ENCODE measurements at places on chromosomes 16 and 17.

- DNase-seq: no peak
Observed at GRCh38 chr16:2859686-2860265, 1.8 kb upstream of the PRSS22 start.

DNA sequence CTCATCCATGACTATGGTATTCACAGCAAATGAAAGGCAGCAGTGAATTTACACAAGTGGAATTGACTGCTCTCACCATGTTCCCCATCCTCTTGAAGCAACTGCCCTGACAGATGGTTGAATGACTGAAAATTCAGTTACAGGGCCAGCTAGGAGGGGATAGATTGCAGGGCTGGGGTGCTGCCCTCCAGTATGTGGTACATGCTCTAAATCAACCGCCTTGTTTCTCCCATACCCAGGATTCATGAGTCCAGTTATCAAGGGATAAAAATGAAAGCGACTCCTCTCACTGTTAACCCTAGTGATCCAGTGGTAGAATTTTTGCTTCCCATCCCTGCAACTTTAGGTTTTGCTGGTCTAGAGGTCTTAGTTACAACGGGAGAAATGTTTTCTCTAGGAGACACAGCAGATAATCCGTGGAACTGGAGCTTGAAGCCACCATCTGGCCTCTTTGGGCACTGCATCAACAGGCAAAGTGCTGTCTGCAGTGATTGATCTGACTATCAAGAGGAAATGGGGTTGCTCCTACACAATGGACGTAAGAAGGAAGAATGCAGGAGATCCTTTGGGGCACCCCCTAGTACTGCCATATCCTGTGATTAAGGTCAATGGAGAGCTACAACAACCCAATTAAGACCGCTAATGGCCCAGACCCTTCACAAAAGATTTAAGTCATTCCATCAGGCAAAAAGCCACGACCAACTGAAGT lies 32.0 kb downstream of the SCPEP1 start:
- DNase-seq: peak; percentile 54

DNA sequence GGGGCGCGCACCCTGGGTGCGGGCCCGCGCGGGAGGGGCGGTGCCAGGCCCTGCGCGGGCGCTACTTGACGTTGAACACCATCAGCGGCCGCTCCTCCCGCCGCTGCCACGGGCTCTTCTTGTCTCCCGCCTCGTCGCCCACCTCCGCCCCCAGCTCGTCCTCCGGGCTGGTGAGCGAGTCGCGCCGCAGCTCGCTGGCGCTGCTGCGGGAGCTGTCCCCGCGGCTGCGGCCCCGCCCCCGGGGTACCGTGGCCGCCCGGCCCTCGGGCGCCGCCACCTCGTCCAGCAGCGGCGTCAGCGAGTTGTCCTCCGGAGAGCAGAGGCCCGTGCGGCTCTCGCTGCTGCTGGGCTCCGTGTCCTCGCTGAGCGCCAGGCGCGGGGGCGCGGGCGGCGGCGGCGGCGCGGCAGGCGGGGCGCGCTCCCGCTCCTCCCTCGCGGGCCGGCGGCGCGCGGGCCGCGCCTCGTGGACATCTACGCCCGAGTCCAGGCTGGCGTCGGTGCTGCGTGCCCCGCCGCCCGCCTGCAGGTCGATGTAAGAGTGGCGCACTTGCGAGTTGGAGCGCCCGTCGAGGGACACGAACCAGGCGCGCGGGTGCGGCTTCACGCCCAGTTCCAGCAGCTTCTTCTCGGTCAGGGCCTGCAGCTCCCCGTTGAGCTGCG lies 8.7 kb downstream of the GRN start:
- no peak for DNase-seq

DNA sequence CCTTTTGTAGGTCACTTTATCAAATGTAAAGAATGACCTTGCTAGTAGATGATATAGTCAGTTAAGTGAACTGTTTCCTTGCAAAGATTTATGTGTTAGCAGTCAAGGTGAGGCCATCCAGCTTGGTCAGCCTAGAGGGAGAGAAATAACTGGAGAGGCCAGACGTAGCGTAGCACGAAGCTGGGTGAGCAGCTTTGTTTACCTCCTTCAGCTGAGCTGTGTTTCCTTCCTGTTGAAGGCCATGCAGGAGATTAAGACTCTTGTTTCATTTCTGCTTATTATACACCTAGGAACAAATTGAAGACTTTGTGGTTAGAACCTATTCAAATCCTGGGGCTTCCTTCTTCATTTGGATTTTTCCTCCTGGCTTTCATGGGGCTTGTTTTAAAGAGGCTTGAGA lies 267.1 kb downstream of the PHKB start:
- no peak for DNase-seq

DNA sequence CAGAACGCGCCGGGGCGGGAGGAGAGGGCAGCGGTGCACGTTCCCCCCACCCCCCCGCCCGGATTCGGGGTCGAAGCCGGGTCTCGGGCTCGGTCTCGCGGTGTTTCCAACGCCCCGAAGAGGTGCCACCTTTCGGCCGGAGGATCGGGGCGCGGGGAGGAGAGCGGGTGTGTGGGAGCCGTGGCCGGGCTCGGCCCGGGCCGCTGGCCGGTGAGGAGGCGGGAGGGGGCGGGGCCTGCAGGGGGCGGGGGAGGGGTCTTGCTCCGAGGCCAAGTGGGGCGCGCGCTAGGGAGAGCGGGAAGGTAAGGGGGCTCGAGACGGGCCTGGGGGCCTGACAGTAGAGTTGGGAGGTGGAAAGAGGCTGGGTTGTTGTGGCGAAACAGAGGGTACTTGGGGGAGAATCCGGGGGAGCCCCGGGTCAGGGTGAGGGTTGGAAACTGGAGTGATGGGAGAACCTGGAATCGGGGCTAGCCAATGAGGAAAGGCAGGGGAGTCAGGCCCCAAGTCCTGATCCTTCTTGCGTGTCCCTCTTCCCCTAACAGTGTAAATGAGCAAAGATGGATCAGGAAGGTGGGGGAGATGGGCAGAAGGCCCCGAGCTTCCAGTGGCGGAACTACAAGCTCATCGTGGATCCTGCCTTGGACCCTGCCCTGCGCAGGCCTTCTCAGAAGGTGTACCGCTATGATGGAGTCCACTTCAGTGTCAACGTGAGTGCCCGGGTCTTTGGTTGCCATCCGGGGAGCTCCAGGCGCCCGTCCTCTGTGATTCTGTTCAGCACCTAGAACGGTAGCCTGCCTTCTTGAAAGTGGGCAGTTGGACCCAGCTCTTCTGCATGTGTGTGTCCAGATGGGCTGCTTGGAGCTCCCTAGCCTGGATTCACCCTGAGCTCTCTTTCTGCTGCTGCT lies 873 bp downstream of the SETD1A start:
- no peak for DNase-seq

- DNase-seq: no peak
Observed at GRCh38 chr17:65368341-65368740, 193.1 kb downstream of the AXIN2 start.

DNA sequence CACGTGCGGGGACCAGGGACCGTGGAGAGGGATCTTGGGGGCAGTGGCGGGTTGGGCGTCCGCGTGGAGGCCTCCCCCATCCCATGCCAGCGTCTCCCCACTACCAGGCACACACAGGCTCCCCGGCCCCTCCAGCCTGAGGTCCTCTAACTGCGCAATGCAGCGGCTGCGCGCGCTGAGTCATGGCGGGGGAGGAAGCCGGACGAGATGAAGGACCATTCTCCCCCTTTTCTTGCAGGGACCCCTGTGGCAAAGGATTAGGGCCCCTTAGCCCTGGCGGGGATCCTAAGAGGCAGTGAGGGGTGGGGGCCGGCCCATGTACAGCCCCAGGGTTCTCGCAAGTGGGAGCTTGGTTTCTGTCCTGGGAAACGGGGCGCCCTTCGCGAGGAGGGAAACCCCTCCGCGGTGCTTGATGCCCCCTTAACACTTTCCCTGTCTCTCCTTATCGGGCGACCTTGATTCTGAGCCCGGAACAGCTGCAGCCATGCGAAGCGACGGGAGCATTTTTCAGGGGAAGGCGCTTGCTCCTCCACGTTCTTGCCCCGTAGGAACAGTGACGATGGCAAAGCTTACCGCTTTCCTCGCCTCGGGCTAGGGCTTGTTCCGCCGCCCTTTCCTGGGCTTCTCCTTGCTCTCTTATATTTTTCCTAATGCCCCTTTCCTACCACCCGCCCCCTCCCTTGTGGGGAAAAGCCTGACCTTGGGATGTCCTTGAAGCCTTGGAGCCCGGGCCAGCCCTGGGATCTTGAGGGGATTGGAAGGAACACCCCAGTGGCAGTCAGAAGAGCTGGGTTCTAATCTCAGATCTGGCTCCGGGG lies 592 bp downstream of the ALDOA start:
- peak; percentile 37 for DNase-seq

- no peak for DNase-seq
Observed at GRCh38 chr16:83051451-83051850, 424.7 kb downstream of the CDH13 start.

DNA sequence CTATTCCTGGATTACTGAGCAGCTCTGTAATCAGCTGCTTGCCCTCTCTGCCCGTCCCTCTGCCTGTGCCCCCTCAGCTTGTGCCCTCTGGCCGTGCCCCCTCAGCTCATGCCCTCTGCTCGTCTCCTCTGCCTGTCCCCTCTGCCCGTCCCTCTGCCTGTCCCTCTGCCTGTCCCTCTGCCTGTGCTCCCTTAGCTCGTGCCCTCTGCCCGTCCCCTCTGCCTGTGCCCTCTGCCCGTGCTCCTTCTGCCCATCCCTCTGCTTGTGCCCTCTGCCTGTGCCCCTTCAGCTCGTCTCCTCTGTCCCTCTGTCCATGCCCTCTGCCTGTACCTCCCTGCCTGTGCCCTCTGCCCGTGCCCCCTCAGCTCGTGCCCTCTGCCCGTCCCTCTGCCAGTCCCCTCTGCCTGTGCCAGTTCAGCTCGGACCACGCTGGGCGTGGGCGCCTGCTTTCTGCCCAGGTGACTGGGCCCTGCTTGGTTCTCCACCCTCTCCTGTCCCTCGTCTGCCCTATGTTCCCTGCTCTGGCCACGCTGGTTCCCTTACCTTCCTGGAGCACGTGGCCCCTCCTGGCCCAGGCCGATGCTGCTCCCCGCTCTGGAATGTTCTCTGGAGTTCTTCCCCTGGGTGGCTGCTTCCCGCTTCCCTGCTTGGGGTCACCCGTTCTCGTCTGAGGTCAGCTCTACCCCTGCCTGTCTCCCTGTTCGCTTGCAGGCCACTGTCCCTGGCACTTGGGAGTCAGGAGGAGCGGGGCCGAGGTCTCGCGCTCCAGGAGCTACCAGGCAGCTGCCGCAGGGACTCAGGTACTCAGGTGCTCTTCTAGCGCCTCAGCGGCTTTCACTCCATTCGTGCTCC lies 63.9 kb downstream of the BANP start:
- DNase-seq: no peak

GRCh38 chr16:69071036-69071435 lies 34.4 kb upstream of the HAS3 start:
- DNase-seq: no peak

- peak; percentile 31 for DNase-seq
Observed at GRCh38 chr16:89357055-89357816, 133.1 kb downstream of the ANKRD11 start.

- DNase-seq: no peak
Observed at GRCh38 chr16:71345031-71345430, 13.5 kb upstream of the CALB2 start.

- DNase-seq: peak; percentile 21
Observed at GRCh38 chr16:48318630-48319029, 66.6 kb downstream of the SIAH1 start.

DNA sequence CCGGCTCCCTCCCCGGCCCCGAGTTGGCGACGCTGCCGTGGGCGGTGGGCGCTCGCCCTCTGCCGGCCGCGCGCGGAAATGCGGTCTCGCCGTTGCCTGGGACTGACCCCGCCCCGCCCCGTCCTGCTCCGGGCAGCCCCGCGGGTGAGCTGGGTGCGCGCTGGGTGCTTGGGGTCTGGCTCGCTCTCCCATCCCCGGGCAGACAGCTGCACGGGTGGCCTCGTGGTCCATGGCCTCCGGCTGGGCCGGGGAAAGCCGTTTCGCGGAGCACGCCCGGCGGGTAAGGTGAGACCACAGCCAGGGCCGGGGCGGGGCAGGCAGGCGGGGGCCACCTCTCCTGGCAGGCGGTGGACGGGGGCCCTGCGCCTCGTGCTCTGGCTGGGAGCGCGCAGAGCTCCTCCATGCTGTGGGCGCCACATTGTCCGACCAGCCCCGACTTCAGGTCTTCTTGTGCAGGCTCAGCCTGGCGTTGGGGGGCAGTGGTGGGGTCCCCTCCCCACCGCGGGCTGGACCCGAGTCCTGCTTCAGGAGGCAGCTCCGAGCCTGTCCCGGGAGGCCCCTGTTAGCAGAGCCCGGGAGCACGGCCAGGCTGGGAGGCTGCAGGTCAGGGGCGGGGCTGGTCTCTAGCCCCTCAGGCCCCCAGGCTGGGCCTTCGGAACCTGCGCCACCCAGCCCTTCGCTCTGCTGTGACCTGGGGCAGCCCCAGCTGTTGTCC lies 7.0 kb upstream of the C1QTNF8 start:
- peak; percentile 57 for DNase-seq

GRCh38 chr17:77814091-77814772 lies 144.3 kb upstream of the TNRC6C start:
- no peak for DNase-seq

- DNase-seq: peak; percentile 72
Observed at GRCh38 chr17:3965118-3965800, 1.0 kb upstream of the ATP2A3 start.

DNA sequence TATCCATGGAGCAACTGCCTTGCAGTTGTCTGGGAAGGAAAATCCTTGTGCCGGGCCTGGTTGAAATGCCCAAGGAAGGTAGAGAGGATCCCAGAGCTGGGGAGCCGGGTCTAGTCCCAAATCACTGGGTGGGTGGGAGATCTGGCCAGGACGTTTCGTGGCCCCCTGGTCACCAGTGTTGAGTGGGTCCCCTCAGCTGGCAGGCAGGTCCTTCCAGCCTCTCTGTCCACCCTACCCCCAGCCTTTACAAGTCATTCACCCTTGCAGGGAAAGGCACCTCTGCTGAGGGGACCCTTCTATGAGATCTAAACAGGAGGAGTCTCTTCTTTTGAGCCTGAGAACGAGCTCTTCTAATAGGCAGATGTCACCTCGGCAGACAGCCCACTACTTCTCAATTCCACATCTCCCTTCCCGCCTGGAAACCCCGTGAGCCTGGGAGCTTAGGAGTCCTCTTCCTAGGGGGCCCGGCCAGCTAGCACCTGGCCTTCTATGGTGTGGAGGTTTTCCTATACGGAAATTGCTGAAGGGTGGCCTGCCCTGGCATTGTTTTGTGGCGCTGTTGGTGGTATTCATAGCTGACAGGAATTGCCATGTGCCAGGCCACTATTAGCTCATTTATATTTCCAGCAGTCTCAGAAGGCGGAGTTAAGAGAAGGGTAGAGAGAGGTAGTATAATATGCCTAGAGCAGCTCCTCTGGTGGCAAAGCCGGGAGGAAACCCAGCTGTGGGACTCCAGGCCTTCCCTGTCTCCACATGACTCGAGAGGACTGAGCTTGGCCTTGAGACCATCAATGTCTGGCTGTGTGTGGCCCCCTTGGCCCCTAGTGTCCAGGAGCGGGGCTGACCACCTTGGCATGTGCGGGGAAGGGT lies 13.3 kb downstream of the MPRIP start:
- DNase-seq: no peak

All from CD4-positive, alpha-beta T cell treated with Interleukin-15 for 1 hour (primary cell).